ENCODE measurements at places on chromosomes 7 and 10.

GRCh38 chr7:67311901-67312300, 315.3 kb downstream of the TYW1 start:
- no peak for DNase-seq

DNA sequence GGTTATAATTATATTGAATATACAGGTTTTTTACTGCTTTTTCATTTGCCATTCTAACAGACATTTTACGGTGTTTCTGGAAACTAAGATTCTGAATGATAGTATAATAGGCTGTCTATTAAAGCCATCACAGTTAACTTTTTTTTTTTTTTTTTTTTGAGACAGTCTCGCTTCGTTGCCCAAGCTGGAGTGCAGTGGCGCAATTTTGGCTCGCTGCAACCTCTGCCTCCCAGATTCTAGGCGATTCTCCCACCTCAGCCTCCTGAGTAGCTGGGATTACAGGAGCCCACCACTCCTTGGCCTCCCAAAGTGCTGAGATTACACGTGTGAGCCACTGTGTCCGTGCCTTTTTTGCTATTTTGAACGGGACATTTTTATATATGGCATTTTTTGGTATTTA, 4.4 kb downstream of the TDRD1 start:
- no peak for DNase-seq

GRCh38 chr10:69045441-69046300, 42.2 kb upstream of the SRGN start:
- peak; percentile 49 for DNase-seq

GRCh38 chr7:35422715-35423114, 168.8 kb upstream of the TBX20 start:
- no peak for DNase-seq

GRCh38 chr7:35418716-35419390, 165.0 kb upstream of the TBX20 start:
- DNase-seq, result no peak

- DNase-seq, result peak; percentile 8
Measured at GRCh38 chr10:118952493-118953295, 76.8 kb upstream of the NANOS1 start.

GRCh38 chr10:78688901-78689583, 379.7 kb upstream of the ZMIZ1 start:
- DNase-seq, result peak; percentile 56

- DNase-seq, result peak; percentile 83
Measured at GRCh38 chr10:113329121-113329596, 223.7 kb upstream of the HABP2 start.

Measured in AG20443 (cell line).